Esophagus muscularis mucosa (tissue), 4 donors: ENCODE measurements at places on chromosomes 7 and 10. TPM values are rescaled to one million over a fixed set of nuclear protein-coding genes. Genes with fewer than 3 reads are reported as not detected.

IFIT3 gene
- total RNA-seq, result 7.8 TPM

GDF10 gene
- 27.0 TPM for total RNA-seq

PIK3AP1 gene
- 16.6 TPM for total RNA-seq

CPN1 gene
- total RNA-seq, result not detected

C7orf57 gene
- total RNA-seq, result not detected

SPDYE16 gene
- total RNA-seq, result 0.19 TPM
